ENCODE measurements at places on chromosomes 13 and 19. TPM values are rescaled to one million over a fixed set of nuclear protein-coding genes. Genes with fewer than 3 reads are reported as not detected.

- no peak for DNase-seq
Observed at GRCh38 chr13:33172911-33173310, 112.6 kb downstream of the STARD13 start.

GRCh38 chr13:64206430-64207225 lies 2791.0 kb upstream of the PCDH20 start:
- DNase-seq, result no peak

GRCh38 chr19:48553676-48554384 lies 1.9 kb downstream of the SULT2B1 start:
- no peak for DNase-seq

GRCh38 chr19:42488783-42489521 lies 39.3 kb downstream of the CEACAM1 start:
- no peak for DNase-seq

IL17D gene
- 9.2 TPM for total RNA-seq

DNA sequence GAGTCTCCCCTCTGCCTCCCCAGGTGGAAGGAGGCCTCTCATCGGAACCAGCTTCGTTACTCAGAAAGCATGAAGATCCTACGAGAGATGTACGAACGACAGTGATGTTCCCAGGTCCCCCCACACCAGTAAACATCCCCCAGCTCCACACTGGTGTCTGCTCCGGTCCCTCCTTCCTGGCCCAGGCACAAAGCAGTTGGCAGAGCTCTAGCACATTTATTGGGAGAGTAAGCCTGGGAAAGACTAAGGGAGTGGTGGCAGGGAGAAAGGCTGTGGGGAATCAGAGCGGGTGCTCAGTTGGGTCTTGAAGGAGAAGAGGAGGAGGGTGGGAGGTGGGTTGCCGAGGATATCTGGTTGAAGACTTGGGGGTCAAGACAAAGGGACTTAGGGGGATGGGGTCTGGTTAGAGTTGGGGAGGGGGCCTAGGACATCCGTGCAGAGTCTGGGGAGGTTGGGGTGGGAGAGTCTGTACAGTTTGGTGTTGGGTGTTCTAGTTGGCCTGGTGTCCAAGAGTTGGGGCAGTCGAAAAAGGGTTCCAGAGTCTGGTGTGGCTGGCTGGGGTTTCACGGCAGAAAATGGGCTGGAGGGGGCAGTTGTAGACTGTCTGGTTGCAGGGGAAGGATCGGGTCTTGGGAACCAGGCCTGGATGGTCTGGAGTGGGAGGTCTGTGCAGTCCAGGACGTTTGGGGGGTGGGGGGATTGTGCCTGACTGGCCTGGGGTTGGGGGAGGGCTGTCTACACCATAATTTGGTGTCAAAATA lies 2.3 kb downstream of the HSPB6 start:
- peak; percentile 47 for DNase-seq

LRP3 gene
- 21.6 TPM for total RNA-seq

DNA sequence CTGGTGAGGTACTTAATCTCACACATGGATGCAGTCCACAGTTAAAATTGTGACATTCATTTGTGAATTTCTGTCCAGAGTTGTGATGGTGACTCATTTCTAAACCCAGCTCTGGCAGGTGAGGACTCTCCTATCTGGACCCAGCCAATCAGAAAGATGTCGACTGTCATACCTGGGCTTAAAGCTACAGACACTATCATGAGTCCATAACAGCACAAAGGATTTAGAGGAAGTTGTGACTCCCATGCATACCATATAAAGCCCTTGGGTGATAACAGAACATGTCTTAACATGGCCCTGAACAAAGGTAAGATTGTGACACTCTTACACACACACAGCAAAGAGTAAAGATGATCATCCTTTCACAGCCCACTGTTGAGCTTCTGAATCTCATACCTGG lies 59.7 kb upstream of the ZNF724 start:
- DNase-seq, result no peak

CYP2A6 gene
- not detected for total RNA-seq

- no peak for DNase-seq
Observed at GRCh38 chr13:44191504-44192171, 182.0 kb upstream of the SERP2 start.

DNA sequence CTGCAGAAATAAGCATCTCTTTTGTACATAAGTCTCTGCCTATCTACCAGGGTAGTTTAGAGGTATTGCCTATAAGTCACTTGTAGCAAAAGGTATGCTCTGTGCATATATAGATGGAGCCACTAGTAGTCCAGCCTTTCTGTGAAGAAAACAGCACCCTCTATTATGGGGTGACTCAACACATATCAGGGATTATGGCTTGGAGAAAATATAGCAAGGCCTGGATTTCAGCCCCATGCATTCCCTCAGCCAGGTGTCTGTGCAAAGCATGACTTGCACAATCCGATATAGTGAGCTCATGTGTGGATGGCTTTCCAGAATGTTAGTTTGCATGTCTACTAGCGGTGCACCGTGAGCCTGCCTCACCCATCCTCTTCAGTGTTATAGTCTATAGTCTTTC lies 13.4 kb upstream of the NALCN start:
- no peak for DNase-seq

DNA sequence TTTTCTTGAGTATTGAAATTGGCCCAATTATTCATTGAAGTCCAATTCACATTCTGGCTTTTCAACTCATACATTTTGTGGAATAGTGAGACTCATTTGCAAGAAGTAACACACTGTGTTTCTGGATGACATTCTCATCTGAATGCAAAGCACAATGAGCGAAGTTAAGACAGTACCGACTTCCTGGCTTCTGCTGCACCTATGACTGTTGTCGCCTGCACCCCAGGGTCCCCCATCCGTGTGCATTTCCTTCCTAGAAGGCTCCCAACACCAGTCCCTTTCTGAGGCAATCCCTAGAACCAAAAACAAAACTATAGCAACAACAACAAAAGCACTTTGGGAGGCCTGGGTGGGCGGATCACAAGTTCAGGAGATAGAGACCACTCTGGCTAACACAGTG lies 183.3 kb downstream of the SHISA2 start:
- DNase-seq, result no peak

DNA sequence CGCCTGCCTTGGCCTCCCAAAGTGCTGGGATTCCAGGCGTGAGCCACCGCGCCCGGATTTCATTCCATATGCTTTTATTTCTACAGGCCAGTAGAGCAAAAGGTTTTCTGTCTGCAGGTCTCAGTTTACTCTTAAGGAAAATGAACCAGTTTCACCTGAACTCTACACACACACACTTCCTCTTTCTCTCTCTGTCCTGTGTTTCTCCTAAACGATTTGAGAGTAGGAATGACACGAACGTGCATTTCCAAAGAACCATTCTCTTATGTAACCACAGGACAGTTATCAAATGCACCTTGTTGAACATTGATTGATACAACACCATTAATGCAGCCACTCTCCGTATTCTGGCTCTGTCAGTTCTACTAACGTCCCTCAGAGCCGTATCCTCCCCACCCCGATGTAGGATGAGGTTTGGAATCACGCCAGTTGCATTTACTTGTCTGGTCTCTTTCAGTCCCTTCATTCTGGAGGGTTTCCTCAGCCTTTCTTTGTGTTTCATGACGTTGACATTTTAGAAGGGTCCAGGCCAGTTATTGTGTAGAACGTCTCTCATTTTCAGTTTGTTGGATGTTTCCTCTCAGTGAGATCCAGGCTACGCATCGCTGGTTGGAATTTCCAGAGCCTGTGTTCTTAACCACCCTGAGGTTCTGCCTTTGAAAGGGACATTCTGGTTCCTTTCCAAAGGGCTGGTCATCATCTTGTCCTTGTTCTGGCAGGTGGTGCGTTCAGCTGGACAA lies 36.0 kb downstream of the BICRA start:
- no peak for DNase-seq
